ENCODE measurements at places on chromosomes 2 and 18.

DNA sequence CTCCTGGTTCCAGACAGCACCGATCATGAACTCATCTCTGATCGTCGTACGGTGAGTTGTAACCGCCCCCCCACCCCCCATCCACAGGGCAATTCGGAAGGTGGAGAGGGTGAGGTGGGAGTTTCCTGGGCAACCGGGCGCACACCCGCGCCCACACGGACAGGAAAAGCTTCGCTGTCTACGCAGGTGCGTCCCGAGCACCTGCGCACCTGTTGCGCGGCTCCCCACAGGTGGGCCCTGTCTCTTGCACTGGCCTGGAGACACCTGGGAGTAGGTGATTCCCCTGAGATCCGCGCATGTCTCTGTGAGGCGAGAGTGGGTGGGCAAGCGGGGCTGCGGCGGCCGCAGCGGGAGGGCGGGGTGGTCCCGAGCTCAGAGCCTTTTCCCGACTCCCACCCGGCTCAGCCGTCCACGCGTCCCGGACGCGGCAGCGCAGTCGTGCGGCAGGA, 459 bp upstream of the ATP6V1C2 start:
- DNase-seq: no peak

DNA sequence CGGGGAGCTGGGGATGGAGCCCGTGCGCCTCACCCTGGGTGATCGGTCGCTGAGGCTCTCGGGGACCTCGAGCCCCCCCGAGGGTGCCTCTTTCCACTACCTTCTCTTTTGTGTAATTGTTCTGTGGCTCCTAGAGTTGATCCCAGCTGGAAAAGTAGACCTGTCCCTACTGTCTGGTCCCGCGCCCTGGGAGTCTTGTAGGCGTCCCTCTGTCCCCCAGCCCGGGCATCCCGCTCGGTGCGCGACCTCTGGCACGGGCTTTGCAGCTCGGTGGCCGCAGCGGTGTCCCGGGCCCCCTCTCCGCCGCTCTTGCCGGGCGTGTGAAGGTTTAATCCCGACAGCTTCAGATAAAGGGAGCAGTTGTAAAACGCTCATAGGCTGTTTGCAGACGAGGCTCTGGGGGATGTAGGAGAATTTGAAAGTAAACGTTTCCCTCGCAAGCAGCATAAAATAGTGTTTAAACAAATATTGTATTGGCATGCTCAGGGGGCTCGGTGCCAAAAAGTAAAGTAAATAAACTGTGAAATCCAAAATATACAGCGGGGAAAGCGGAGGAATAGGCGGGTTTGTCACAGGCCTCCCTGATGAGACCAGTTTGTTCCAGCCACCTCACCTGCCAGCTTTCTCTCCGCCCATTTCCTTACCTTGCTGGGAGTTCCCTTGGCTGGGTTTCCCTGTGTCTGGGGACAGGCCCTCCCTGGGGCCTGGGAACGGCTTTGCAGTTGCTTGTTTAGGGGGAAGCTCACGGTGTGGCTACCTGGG, 1.9 kb downstream of the GLI2 start:
- DNase-seq: peak; percentile 64

DNA sequence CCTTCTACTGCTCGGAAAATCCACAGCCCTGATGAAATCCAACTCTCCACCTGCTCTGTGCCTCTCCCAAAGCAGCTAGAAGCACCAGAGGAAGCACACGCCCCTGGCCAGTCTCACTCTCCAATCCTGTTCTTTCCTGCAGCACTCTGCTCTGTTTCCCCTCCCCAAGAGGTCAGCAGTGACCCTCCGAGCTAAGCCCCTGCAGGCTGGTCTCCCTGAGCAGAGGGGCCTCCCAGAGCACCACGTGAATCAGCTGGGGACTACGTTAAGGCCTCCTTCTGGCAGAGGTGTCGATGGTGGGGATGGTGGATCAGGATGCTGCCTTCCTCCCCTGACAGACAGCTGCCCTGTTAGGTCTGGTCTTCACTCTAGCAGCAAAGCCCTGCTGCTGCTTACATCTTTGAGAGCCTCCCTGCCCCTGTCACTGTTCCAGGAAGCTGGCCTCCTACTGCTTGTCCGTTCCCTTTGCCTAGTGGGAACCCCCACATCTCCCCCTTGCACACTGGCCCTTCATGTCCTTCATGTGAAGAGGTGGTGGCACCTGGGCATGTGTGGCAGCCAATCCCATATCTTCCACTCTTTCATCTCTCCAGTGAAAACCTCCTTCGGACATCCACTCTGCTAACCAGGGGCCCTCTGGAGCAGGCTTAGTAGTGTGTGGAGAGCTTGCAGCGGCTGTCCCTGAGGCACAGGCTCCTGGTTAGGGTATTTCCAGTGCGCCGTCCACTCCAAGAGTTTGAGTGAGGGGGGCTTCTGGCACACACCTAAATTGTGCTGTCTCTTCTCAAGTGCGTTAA, 307.5 kb upstream of the HS6ST1 start:
- DNase-seq: no peak

DNA sequence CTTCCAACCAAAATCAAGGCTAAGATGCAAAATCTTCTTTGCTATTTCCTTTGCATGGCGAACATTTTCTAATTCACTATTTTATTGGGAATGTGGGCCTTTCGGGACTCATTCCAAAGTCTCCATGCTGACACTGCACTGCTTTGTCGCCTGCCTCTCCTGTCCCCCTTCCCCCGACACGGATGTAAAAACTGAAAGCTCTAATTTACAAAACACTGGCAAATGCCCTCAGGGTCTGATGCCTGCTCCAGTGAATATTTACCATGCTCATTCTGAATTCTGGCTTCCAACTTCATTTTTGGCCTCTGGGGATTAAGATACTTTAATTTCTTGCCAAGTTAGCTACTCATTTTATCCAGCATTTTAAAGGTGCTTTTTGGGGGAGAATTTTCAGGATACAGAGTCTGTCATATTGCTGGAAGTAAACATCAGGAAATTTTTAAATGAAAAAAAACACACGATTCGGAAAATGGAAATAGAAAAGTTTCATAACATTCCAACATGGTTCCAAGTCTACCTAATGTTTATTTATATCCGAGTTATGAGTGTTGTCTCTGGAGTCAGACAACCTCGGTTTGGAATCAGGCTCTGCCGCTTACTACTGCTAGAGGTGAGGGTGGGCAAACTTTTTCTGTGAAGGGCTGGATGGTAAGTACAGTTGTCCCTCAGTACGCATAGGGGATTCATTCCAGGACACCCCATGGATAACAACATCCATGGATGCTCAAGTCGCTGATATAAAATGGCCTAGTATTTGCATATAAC, 14.6 kb upstream of the LTBP1 start:
- no peak for DNase-seq

DNA sequence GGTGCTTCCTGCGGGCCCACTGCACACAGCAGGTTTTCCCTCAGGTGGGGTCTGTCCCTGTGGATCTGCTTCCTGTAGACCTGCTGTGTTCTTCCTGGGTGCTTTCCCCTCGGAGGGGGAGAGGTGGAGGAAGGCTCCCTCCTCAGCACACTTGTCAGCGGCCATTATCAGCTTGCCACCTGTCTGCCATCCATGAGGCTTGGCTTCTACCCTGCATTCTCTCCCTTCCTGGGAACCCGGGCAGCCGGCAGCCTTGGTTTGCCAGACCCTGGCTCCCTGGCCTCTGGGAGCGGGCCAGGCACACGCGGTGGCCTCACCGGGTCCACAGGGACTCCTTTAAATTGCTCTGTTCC, 58.5 kb downstream of the INPP5D start:
- no peak for DNase-seq

GRCh38 chr2:190583507-190584337, 49.2 kb upstream of the NEMP2 start:
- DNase-seq: no peak

- DNase-seq: no peak
These were observed 23.8 kb upstream of the PTMA start for GRCh38 chr2:231684314-231685223.

- no peak for DNase-seq
These were observed 10.3 kb downstream of the ERBB4 start for GRCh38 chr2:212528106-212528856.

DNA sequence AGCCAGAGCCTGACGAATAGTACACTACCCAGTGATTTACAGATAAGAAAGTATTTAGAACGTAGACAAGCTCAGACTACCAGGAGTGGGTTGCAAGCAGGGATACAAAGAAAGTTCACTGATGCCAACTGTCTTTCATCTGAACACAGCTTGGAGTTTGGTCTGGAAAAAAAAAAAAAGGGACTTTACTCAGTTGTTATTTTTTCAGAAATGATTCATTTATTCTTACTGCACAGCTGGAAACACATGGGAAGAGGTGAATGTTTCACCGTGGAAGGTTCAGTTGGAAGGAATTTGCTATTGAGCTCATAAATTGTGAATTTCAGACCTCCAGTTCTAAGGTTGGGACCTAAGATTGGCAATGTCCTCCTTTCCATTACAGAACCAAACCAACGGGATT, 259.7 kb downstream of the ETAA1 start:
- DNase-seq: no peak

GRCh38 chr2:74553892-74554819, at the start of the genes DOK1 and LOXL3:
Gene DOK1 (plus strand): TSS chr2:74554720. CDS start chr2:74554755, 35 bp downstream.
Gene LOXL3 (minus strand): TSS chr2:74553942. CDS start chr2:74552634, 1,308 bp downstream.
- peak; percentile 58 for DNase-seq

GRCh38 chr18:78242806-78243205, 736.8 kb upstream of the SALL3 start:
- DNase-seq: peak; percentile 26

DNA sequence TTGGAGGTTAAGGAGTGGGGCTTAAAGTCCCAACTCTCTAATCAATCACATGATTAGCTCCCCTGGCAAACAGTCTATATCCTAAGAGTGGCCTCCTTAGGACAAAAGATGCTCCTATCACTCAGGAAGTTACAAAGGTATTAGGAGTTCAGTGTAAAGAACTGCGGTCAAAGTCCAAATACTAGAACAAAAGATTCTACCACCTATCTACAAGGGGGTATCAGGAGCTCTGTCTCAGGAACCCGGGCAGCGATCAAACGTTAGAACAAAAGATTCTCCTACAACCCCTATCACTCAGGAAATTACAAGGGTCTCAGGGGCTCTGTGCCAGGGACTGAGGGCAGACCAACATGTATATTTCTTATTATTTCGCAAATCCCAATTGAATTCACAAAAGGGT, 58.0 kb downstream of the DTNB start:
- no peak for DNase-seq

GRCh38 chr2:69985688-69986087, 24.3 kb upstream of the ASPRV1 start:
- DNase-seq: peak; percentile 92

GRCh38 chr2:206173147-206173546, 13.5 kb downstream of the EEF1B2 start:
- no peak for DNase-seq

DNA sequence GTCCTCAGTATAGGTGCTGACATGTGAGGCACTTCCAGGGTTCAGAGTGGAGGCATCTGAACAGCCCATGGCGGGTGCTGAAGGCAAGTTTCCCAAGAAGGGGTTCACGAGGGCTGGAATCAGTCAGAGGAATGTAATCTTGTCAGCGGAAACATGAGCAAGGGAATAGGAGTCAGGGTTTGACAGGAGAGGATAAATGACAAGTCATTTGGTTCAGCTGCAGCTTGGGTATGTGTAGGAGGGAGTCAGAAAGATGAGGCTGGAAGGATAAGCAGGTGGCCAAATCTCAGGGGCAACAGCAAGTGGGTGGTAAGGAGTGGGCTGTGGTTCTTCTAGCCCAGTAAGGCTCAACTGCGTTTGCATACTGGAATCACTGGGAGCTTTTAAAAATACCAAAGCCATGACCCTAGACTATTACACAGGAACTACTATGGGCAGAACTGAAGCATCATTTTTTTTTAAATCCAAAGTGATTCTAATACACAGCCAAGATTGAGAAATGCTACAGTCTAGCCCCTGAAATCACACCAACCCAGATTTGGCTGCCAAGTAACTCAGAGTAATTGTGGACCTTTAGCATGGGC, 41.8 kb upstream of the NAB1 start:
- peak; percentile 89 for DNase-seq

GRCh38 chr18:25237571-25238267, 114.2 kb downstream of the ZNF521 start:
- no peak for DNase-seq

DNA sequence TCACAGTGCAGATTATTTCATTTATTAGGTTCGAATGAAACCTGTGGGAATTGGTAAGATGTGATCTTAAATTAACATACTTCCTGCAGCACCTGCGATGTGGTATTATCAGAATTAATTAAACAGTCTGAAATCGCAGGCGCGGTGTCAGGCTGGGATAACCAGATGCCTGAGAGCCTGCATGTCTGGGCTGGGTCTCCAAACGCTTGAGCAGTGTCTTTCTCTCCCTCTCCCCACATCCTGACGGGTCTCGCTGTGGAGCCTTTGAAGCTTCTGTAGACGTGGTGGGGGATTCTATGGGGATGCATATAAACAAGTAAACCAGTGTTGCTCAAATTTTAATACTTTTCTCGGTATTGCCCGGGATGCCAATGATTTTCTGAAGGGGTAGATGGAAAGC, 366.2 kb upstream of the SPRED2 start:
- no peak for DNase-seq

DNA sequence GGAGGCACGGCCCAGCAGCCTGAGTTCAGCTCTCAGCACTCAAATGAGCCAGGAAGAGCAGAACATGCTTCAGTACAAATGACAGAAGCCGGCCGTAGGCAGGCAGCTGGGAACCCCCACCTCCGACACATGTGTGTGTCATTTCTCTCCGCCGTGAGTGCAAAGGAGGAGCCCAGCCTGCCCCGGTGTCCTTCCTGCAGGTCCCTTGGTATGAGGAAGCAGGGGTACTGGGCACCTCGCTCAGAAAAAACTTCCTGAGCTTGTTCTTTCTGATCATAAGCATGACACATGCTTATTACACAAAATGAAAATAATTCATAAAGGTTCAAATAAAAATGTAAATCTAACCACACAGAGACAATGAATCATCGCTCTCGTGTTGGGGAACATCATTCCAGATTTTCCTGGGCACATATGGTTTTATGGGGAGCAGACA, 35.3 kb downstream of the KCNF1 start:
- peak; percentile 63 for DNase-seq

DNA sequence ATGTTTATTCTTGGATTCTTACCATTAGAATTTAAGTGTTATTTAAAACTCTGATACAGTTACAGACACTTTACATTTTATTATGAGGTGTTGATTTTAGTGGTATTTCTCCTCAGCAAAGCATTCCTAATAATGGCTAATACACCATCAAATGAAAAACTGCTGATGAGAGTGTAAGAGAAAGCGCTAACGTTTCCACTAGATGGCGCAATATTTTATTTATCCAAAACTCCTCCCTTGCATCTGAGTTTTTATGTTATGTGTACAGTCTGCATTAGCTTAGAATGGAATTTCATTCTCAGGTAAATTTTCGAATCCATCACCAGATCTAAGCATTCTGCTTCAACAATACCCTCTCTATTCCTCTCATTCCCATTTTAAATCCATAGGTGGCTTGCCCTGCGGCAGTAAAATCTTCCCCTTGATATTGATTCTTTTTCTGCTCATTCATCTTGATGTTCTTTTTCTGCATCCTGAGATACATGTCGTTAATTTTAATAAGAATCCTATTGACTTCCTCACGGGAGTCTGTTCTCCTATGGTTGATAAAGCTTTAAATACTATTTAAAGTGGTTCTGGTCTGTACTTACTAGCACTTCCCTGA, 53.9 kb downstream of the PRKRA start:
- DNase-seq: peak; percentile 60

- DNase-seq: no peak
These were observed 115.1 kb downstream of the ANKRD44 start for GRCh38 chr2:197195518-197195917.

GRCh38 chr2:154952346-154952980, 254.0 kb downstream of the KCNJ3 start:
- DNase-seq: no peak

- no peak for DNase-seq
These were observed 27.8 kb upstream of the CXXC1 start for GRCh38 chr18:50315100-50315871.

Measured in MCF 10A (cell line).